Prostate gland (tissue), 2 donors: ENCODE measurements at places on chromosomes 16 and 17. TPM values are rescaled to one million over a fixed set of nuclear protein-coding genes. Genes with fewer than 3 reads are reported as not detected.

GRCh38 chr16:79434771-79435170 lies 165.8 kb downstream of the MAF start:
- DNase-seq: no peak
- H3K36me3 ChIP-seq: no peaks in the 10 kb centered on the region
- H3K4me3 ChIP-seq: no peak overlapping the region
- H3K4me1 ChIP-seq: no peaks in the 10 kb centered on the region
- no peak overlapping the region for H3K27ac ChIP-seq

DNA sequence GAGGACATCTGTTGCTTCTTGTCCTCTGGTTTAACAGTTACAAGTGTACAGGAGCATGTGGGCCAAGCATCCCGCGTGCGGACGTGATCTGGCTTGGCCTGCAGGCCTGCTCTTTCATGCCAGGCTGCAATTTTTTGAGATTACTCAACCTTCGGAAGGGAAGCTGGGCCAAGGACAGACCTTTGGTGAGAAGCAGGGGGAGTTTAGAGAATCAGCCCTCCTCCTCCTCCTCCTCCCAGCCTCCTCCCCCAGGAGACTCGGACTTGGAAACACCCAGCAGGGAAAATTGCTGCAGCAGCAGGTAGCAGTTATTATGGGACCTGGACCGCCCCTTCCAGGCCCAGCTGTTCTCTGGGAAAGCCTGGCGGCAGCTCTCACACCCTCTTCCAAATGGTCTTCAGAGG lies 5.1 kb upstream of the KLHL36 start:
- no peaks in the 10 kb centered on the region for H3K27me3 ChIP-seq
- no peaks in the 10 kb centered on the region for H3K4me1 ChIP-seq
- H3K27ac ChIP-seq: peak overlapping the region; percentile 48
- peak; percentile 77 for DNase-seq

- no peaks in the 10 kb centered on the region for H3K4me1 ChIP-seq
- no peak for DNase-seq
- H3K4me3 ChIP-seq: no peak overlapping the region
- peak overlapping the region; percentile 88 for H3K27ac ChIP-seq
- H3K27me3 ChIP-seq: no peaks in the 10 kb centered on the region
- no peaks in the 10 kb centered on the region for H3K36me3 ChIP-seq
Observed at GRCh38 chr17:40498281-40499084, 2.9 kb downstream of the TNS4 start.

GRCh38 chr17:82351254-82351712 lies 7.8 kb upstream of the TEX19 start:
- no peaks in the 10 kb centered on the region for H3K36me3 ChIP-seq
- DNase-seq: no peak
- no peak overlapping the region for H3K4me3 ChIP-seq
- no peaks in the 10 kb centered on the region for H3K4me1 ChIP-seq
- no peaks in the 10 kb centered on the region for H3K27me3 ChIP-seq

GRCh38 chr16:60225541-60225940 lies 1491.4 kb upstream of the GOT2 start:
- H3K27ac ChIP-seq: no peak overlapping the region
- H3K4me3 ChIP-seq: no peak overlapping the region
- no peak for DNase-seq
- no peaks in the 10 kb centered on the region for H3K27me3 ChIP-seq
- no peaks in the 10 kb centered on the region for H3K4me1 ChIP-seq

- no peaks in the 10 kb centered on the region for H3K36me3 ChIP-seq
- DNase-seq: peak; percentile 19
- no peak overlapping the region for H3K4me3 ChIP-seq
- no peaks in the 10 kb centered on the region for H3K27me3 ChIP-seq
- H3K4me1 ChIP-seq: no peaks in the 10 kb centered on the region
Observed at GRCh38 chr16:35450648-35451047, 1991.2 kb downstream of the TP53TG3F start.

- H3K4me3 ChIP-seq: no peak overlapping the region
- no peaks in the 10 kb centered on the region for H3K27me3 ChIP-seq
- no peak overlapping the region for H3K27ac ChIP-seq
- no peak for DNase-seq
- no peaks in the 10 kb centered on the region for H3K36me3 ChIP-seq
Observed at GRCh38 chr16:12719972-12720371, 83.7 kb downstream of the CPPED1 start.

GRCh38 chr17:22517716-22518115 lies 825.4 kb downstream of the KCNJ18 start:
- H3K4me1 ChIP-seq: no peaks in the 10 kb centered on the region
- no peaks in the 10 kb centered on the region for H3K27me3 ChIP-seq
- H3K27ac ChIP-seq: no peak overlapping the region
- DNase-seq: no peak
- H3K36me3 ChIP-seq: no peaks in the 10 kb centered on the region

- no peaks in the 10 kb centered on the region for H3K36me3 ChIP-seq
- no peak for DNase-seq
- H3K4me1 ChIP-seq: no peaks in the 10 kb centered on the region
- no peak overlapping the region for H3K27ac ChIP-seq
- no peaks in the 10 kb centered on the region for H3K27me3 ChIP-seq
- H3K4me3 ChIP-seq: no peak overlapping the region
Observed at GRCh38 chr17:73759324-73759723, 115.1 kb upstream of the SDK2 start.

CCNF gene
- total RNA-seq: 7.3 TPM

VPS35L gene
- total RNA-seq: 74.0 TPM

CACNG3 gene
- total RNA-seq: not detected

PNMT gene
- 5.8 TPM for total RNA-seq
